ENCODE measurements at places on chromosomes 7 and 10.

- no peak for DNase-seq
Measured at GRCh38 chr10:77318739-77319138, 318.9 kb downstream of the KCNMA1 start.

GRCh38 chr7:46191296-46191695 is 270.2 kb upstream of the IGFBP3 start:
- DNase-seq, result no peak

DNA sequence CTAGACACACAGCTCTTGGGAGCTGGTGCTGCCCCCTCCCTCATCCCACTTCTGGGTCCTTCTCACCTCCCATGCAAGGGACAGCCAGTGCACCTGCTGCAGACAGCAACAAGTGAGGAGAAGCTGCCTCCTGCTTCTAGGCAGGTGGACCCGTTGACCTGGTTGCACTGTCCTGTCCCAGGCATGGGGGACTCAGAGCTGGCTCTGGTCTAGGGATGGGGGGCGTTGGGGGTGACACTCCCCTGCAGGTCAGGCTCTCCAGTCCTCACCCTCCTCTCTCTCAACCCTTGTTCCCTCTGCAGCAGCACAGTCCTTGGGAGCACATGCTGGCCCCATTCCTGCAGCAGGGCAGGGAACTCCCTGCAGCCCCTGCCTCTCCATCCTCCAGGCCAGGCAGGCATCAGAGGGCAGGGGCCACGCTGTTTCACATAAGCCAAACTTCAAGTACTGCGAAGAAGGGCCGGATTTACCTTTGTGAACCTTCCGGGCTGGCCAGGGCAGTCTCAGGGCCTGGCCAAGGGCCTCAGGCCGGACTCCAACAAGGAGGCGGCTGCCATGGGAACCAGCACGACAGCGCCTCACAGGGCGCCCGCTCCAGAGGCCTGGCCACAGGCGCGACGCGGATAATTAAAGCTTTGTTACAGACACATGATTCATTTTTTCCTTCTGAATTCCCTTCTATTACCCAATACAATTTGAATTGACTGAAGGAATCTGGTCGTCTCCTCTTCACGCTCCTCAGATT is 48.5 kb downstream of the RASGEF1A start:
- DNase-seq, result no peak

DNA sequence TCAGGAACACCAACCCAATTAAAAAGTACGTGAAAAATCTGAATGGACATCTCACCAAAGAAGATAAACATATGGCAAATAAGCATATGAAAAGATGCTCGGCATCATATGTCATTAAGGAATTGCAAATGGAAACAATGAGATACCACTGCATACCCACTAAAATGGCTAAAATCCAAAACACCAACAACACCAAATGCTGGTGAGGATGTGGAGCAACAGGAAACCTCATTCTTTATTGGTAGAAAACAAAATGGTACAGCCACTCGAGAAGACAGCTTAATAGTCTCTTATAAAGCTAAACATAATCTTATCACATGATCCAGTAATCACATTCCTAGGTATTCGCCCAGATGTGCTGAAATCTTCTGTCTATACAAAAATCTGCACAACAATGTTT is 13.1 kb downstream of the RSU1 start:
- no peak for DNase-seq

- DNase-seq, result no peak
Measured at GRCh38 chr7:107551936-107552335, 11.8 kb downstream of the COG5 start.

DNA sequence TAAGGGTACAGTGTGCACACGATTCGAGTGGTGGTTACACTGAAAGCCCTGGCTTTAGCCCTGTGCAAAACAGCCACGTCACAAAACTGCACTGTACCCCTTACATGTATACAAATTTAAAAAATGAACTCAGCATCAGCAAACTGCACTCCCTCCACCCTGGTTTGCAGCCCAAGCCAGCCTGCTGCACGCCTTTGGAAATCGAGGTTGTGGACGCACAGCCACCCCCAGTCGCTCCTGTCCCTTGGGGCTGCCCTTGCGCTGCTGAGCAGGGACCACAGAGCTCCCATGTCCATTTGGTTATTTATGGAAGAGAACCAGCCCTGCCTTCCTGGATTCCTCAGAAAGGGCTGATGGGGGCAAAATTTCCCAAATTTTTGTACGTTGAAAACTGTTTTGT is 98.8 kb downstream of the INPP5A start:
- DNase-seq, result no peak

DNA sequence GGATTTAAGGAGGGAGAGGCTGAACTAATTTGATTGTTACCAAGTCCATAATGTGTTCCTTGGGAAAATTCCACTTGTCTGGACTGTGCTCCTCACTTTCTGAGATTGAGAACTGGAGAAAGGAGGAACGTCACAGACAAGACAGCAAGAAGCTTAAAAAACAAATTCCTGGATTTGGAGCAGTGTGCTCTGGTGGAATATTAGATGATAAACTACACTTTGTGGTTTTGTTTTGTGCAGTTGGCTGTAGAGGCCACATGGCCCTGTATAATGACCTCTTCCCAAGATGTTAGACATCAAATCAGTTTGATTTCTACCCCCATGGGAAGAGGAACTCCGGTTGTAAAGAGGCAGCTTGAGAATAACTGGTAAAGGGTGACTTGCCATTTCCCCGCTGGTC is 421.3 kb upstream of the GALNT17 start:
- no peak for DNase-seq

GRCh38 chr10:98338896-98339295 is 70.9 kb upstream of the LOXL4 start:
- DNase-seq, result no peak

GRCh38 chr7:16850614-16851466 is 30.9 kb downstream of the AGR3 start:
- DNase-seq, result no peak

- no peak for DNase-seq
Measured at GRCh38 chr10:119896061-119896655, 3.6 kb downstream of the SEC23IP start.

- DNase-seq, result no peak
Measured at GRCh38 chr10:24721229-24722106, 2.2 kb downstream of the ARHGAP21 start.

- no peak for DNase-seq
Measured at GRCh38 chr7:133985300-133985699, 141.8 kb upstream of the LRGUK start.

DNA sequence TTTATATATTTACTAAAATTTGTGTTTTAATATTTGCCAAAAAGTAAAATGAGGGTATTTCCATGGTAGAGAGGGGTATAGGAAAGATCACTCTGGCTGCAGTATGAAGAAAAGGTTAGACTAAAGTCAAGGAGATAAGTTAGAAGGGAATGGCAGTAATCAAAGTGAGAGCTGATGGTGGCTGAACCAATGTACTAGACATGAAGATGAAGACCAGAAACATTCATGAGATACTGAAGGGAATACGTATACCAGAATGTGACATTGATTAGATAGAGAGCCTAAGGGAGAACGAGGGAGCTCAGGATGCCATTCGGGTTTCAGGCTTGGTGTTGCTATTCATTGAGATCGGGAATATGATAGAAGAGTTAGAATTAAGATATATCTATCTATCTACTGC is 7.8 kb downstream of the ZNF713 start:
- DNase-seq, result no peak

- DNase-seq, result no peak
Measured at GRCh38 chr7:106282852-106283251, 1.9 kb downstream of the NAMPT start.

- no peak for DNase-seq
Measured at GRCh38 chr10:97042081-97042480, 143.7 kb downstream of the SLIT1 start.

DNA sequence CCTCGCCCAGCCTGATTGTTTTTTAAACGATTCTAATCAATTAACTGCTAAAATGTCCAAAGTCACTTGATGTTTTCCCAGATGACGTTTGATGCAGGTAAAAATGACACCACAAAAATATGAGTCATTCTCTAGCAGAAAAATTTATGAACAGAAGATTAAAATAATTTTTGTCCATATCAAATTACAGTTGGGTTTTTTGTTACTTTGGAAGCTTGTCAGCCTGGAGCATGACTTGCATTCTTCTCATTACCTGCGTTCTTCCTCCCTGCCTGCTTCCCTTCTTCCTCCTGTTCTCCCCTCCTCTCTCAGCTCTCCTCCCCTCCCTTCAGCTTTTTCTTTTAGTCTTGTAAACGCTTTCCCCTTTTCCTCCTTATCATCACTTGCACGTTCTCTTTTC is 18.7 kb downstream of the IL15RA start:
- no peak for DNase-seq

GRCh38 chr7:128665057-128665456 is 7.0 kb upstream of the GARIN1A start:
- DNase-seq, result no peak

DNA sequence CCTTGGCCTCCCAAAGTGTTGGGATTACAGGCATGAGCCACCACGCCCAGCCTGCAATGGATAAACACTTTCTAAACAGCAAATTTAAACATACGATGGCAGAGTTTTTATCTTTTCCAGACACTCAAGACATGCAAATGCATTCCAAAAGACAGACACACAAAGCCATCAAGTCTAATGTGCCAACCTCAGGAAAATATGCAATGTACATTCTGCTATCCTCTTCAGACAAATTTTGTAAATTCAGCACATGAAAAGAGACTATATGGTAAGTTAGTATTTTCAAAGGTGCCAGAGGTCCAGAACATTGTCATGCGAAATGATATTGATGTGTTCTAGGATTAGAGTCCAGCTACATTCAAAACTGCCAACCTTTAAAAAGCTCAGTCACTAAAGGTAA is 19.8 kb downstream of the HACD1 start:
- DNase-seq, result no peak

- DNase-seq, result peak; percentile 39
Measured at GRCh38 chr10:17910125-17910789, 41.5 kb upstream of the SLC39A12 start.
